ENCODE measurements at places on chromosomes 12 and 14.
A peak's percentile ranks its signal among the peaks of the same experiment; 100 is the strongest.

- peak; percentile 65 for DNase-seq
These were observed 105.4 kb upstream of the NOS1 start for GRCh38 chr12:117466677-117467362.

GRCh38 chr14:83217492-83217891 is 1683.8 kb upstream of the SEL1L start:
- peak; percentile 81 for DNase-seq

DNA sequence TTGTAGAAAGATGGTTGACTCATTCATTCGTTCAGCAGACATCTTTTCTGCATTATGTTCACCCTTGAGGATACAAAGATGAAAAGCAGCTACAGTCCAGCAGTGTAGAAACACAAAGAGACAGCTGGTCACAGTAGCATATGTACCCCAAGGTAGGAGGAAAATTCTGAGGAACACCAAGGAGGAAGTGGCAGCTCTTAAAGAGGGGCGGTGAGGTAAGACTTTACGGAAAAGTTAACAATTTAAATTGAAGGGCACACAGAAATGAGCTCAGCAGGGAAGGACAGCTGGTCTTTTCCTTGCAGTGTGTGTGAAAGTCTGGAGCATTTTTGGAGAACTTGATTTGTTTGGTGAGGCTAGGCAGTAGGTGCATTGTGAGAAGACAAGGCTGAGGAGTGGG is 3.5 kb downstream of the SLC35E3 start:
- no peak for DNase-seq

DNA sequence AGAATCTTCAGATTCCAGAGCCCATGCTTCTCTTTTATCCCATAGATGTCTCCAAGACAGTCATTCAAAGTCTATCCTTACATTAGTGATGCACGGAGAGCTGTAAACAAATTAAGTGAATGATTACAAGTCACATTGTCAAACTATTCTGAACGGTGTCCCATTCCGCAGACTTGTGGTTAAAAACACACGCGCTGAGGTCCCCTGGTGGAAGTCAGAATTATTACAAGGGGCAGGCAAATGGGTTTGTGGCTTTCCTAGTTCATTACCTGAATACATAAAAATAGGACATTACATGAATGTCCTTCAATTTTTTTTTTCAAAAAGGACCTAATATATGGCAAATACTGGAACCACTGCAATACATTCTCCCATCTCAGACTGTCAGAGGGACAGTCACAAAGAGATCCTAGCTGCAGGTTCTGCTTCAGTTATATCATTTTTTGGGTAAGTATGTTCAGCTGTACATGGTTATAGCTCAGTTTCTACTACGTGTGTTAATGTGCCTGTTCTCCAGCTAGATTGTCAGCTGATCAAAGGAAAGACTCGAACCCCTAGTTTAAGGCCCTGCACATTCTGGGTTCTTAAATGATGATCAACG is 53.1 kb upstream of the STON2 start:
- DNase-seq = no peak

DNA sequence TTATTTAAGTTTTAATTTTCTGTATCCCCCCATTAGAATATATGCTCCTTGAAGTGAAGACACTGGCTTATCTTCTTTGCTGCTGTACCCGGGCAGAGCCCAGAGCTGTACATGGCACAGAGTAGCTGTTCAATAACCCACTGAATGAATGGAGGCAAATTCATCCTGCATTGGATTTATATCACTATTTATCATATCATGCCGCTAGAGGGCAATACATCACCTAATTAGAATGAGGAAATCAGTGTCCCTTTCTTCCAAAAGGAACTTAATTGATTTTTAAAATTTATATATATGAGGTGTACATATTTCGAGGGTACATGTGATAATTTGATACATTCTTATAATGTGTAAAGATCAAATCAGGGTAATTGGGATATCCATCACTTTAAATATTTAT is 89.2 kb upstream of the TMEM260 start:
- no peak for DNase-seq

- no peak for DNase-seq
These were observed 22.3 kb downstream of the ZNF268 start for GRCh38 chr12:133203344-133204263.

GRCh38 chr14:103028161-103028767 is 29.1 kb downstream of the CDC42BPB start:
- DNase-seq = no peak

- DNase-seq = no peak
These were observed 8.6 kb downstream of the RAN start for GRCh38 chr12:130880411-130880885.

GRCh38 chr14:58571769-58572472 is 65.8 kb upstream of the DACT1 start:
- no peak for DNase-seq

GRCh38 chr14:100786131-100786530 is 39.8 kb upstream of the MEG3 start:
- DNase-seq = peak; percentile 28

- no peak for DNase-seq
These were observed 2.7 kb downstream of the SRSF5 start for GRCh38 chr14:69769623-69770022.

- DNase-seq = no peak
These were observed 55.5 kb downstream of the HSD17B6 start for GRCh38 chr12:56818629-56819028.

Measured in posterior vena cava (tissue), 2 donors.